A673 (cell line): ENCODE measurements at places on chromosomes 7 and 10. TPM values are rescaled to one million over a fixed set of nuclear protein-coding genes. Genes with fewer than 3 reads are reported as not detected.

DNA sequence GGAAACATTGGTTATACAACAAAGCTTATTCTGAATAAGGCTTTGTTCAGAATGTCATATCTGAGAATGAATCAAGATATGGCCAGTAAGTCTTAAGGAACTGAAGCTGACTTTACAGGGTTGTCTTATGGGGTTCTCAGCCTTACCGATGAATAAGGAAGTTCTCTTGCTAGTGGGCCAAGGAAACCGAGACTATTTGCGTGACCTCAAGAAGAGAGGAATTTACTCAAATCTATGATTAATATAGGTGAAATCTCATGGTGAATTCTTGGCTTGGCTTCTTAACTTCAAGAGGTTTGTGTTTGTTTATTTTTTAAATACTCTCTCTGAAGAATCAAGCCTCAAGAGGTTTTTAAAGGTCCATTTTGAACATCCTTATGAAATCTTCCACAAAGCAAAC is 4.7 kb upstream of the MRLN start:
- no peaks in the 10 kb centered on the region for H3K27me3 ChIP-seq
- H3K27ac ChIP-seq: no peak overlapping the region

DNA sequence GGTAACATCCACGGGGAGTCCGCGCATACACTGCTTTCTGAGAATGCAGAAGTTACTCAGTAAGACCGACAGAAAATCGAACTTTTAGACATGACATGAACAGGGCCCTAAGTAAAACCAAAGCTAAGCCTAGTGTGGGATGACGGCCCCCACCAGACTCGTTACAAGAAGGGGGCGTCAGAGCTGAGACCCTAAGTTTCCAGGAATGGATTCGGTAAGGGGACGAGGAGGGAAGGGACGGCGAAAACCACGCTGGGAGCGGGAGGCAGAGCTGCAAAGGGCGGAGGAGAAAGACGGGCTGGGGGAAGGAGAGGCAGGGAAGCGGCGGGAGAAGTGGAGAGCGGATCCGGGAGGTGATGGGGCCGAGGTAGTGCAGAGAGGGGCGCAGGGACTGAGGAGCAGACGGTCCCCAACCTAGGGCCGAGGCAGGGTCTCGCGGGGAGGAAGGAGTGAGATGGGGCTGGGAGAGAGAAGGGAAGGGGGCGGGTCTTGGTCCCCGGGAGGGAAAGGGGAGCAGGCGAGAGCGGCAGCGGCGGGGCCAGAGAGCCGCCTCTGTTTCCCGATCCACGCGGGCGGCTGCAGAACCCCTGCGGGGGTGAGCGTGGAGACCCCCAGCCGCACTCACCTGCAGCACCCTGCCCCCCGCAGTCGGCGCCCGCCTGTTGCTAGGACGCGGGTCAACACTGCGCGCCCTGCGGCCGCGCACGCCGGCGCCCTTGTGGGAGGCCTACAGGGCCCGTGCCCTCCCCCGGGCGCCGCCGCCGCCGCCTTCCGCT is 513 bp downstream of the ODAD2 start:
- H3K27ac ChIP-seq: no peak overlapping the region
- DNase-seq: peak; percentile 31
- H3K36me3 ChIP-seq: no peaks in the 10 kb centered on the region

DNA sequence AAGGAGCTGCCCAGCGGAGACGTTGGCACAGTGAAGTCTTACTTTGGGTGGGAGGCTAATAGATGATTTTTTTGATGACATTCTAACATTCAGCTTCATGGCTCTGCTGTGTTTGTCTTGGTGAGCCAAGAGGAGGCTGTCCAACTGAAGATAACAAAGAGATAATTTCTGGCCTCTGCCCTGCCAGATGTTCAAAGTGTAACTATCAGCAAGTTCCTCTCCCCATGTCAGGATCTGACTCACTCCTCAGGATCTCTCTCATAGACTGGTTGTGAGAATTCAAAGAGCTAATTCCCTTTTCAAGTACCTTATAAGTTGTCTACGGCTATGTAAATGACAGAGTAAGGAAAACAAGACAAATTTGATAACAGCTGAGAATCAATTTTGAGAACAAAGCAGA is 1340.9 kb downstream of the XPNPEP1 start:
- no peaks in the 10 kb centered on the region for H3K36me3 ChIP-seq
- H3K4me3 ChIP-seq: no peak overlapping the region
- peak; percentile 27 for DNase-seq
- no peaks in the 10 kb centered on the region for H3K4me1 ChIP-seq
- H3K27me3 ChIP-seq: no peaks in the 10 kb centered on the region

DNA sequence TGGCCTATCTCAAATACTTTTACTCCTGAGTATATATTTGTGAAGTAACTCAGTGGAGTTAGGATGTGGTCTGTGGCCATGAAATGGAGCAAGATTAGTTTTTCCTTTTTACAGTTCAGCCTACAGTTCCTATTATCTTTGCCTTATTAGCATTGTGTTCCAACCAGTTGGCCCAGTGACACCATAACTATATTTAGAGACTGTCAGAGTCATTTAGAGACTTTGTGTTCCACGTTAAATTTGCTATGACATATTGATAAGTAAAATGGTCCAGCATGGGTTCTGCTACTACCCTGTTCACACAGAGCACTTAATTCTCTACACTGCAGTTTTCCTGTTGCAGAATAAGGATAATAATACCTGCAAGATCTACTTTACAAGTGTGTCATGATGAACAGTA is 68.3 kb upstream of the RAB11FIP2 start:
- no peaks in the 10 kb centered on the region for H3K4me1 ChIP-seq
- no peaks in the 10 kb centered on the region for H3K36me3 ChIP-seq

- no peaks in the 10 kb centered on the region for H3K36me3 ChIP-seq
- H3K27ac ChIP-seq: no peak overlapping the region
- H3K4me3 ChIP-seq: no peak overlapping the region
- H3K4me1 ChIP-seq: peaks cover 15% of the 10 kb centered on the region
- DNase-seq: peak; percentile 39
Observed at GRCh38 chr10:103491729-103492364, 1.7 kb upstream of the NEURL1 start.

GRCh38 chr7:70890147-70890969 is 241.6 kb upstream of the GALNT17 start:
- no peaks in the 10 kb centered on the region for H3K4me1 ChIP-seq
- no peaks in the 10 kb centered on the region for H3K27me3 ChIP-seq
- DNase-seq: no peak
- H3K27ac ChIP-seq: no peak overlapping the region

DNA sequence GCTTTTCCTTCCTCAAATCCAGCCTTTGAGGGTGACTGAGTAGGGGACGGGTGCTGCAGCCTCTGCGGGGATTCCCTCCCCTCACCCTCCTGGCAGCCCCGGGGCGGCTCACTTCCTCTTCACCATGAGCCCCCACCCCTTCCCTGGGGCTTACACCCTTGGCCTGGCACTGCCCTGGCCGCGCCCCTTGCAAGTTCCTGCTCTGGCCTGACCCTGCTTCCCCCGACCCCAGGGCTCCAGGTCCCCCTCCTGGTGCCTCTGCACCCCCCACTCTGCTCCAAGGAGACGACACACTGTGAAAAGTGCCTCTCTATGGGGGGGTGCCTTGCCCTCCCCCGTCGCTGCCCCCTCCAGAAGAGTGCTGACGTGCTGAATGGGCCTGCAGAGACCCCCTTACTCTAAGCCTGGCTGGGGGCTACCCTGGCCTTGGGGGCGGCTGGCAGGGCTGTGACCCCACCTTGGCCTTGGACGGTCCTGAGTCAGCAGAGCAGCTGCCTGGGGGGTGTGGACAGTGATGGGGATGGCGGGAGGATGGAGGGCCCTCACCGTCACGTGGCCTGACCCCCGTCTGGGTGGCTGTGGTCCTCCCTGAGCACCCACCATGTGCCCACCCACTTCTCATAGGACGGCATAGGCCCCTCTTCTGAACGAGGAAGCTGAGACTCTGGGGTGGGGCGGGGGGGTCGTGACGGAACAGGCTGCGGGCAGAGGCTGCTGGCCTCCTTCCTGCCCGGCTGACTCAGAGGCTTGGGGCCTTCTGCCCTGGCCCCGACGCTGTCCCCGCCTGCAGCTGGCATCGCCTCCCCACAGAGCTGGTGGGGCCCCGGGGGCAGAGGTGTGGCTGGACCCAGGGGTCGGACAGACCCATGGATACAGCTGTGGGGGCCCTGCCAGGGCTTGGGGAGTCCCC is 9.8 kb downstream of the LFNG start:
- no peaks in the 10 kb centered on the region for H3K27me3 ChIP-seq
- H3K36me3 ChIP-seq: no peaks in the 10 kb centered on the region
- DNase-seq: no peak
- H3K4me3 ChIP-seq: no peak overlapping the region
- H3K27ac ChIP-seq: no peak overlapping the region

DNA sequence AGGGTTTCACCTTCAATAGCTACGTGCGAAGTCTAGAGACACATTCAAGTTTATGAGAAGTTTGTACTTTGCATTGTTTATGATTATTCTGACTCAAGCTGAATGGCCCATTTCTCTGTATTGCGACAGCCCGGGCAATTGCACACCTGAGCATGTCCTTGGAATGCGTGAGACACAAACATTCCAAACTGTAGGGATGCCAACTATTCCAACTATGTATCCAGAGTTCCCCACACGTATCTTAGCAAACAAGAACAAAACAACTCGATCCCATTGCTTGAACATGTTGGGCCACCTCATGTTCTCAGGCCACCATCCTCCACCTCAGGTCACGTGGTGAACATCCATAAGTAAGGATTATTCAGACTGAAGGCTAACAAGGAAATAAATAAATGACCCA is 51.4 kb upstream of the EGFR start:
- H3K27ac ChIP-seq: no peak overlapping the region
- H3K36me3 ChIP-seq: no peaks in the 10 kb centered on the region
- H3K4me1 ChIP-seq: no peaks in the 10 kb centered on the region
- no peaks in the 10 kb centered on the region for H3K27me3 ChIP-seq
- DNase-seq: no peak
- no peak overlapping the region for H3K4me3 ChIP-seq

DNA sequence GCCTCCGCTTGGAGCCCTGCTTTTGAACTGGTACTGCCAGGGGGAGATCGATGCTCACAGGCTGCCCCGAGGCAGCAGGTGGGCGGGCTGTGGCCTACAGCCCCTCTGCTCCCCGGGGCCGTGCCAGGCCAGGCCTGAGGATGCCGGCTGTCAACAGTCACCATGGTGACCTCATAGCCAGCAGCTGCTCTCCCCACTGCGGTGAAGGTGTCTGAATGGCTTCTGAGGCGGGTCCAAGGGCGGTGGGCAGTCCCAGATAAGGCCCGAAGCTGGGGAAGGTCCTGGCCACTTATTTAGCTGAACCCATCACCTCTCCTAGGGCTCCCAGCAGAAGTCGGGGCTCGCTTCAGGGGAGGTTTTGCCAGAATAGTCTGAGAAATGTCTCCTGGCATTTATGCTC is 179.3 kb downstream of the ARHGAP12 start:
- DNase-seq: no peak
- H3K27ac ChIP-seq: no peak overlapping the region
- H3K4me1 ChIP-seq: peaks cover 11% of the 10 kb centered on the region
- H3K27me3 ChIP-seq: no peaks in the 10 kb centered on the region

DNA sequence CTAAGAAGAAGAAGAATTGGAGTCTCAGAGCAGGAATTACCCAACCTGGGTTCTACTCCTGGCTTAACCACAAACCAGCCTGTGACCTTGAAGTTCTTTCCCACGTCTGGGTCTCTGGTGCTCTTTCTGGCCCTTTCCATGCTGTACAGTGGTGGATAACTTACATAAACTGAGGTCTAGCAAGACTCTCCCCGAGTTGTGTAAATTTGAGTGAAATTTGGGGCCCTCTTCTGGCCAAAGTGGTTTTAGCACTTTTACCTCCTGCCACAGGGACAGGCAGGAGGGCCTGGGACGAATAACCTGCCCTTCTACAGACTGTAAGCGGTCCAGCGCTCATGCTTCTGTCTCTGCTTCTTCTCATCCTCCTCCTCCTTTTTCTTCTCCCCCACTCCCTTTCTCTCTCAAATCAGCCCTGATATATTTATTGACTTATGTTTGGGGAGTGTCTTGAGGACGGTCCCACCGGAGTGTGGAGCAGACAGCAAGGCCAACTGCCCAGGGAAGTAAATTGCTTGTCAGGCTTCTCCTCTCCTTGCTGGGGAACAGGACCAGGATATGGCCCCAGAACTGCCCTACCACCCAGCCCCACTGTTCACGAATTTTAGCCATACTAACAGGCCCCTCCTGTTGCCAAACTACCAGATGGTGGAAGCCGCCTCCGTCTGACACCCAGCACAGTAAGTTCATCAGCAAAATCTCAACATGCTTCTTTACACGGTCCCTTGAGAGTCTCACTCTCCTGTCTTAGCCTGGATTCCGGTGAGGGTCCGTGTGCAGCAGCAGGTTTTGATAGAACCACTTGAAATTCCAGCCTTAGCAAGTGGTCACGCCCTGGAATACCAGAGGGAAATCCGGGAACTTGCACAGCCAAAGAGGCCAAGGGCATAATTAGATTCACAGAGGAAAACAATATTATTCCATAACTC is 4.0 kb upstream of the SH3PXD2A start:
- H3K27ac ChIP-seq: no peak overlapping the region

- H3K27me3 ChIP-seq: peaks cover 56% of the 10 kb centered on the region
- H3K4me3 ChIP-seq: no peak overlapping the region
- H3K27ac ChIP-seq: no peak overlapping the region
- DNase-seq: no peak
Observed at GRCh38 chr10:1627945-1628344, 109.4 kb downstream of the ADARB2 start.

DNA sequence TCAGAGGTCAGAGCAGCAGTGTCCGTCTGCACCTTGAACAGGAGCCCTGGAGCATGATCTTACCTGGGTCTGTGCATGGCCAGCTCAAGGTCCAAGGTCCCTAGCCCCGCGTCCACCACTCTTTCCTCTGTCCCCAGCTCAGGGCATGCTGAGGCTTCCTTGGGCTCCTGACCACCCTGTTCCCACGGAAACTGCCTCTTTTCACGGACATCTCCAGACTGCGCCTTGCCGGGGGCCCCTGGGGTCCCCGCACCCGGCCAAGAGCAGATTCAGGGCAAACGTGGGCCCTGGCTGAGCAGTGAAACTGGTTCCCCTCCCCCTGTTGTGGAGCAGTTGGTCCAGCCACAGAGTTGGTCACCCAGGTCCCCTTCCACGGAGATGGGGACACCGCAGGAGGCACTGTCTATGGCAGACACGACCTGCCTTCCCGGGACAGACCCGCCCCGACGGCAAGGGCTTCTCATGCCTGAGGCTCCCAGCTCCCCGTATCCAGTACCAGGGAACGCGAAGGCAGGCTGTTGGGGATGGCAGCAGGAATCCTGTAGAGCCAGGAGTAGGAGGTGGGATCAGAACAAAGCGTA is 217.4 kb upstream of the PPP2R2D start:
- H3K4me1 ChIP-seq: peaks cover 5% of the 10 kb centered on the region
- no peak for DNase-seq
- H3K36me3 ChIP-seq: no peaks in the 10 kb centered on the region
- H3K27ac ChIP-seq: no peak overlapping the region

GRCh38 chr7:6385110-6385781 is 62.5 kb downstream of the DAGLB start:
- DNase-seq: peak; percentile 89
- H3K4me1 ChIP-seq: peaks cover 42% of the 10 kb centered on the region
- H3K36me3 ChIP-seq: peaks cover 19% of the 10 kb centered on the region
- H3K4me3 ChIP-seq: no peak overlapping the region
- H3K27me3 ChIP-seq: no peaks in the 10 kb centered on the region

GRCh38 chr10:88833723-88834122 is 17.9 kb downstream of the ANKRD22 start:
- no peaks in the 10 kb centered on the region for H3K27me3 ChIP-seq
- no peak overlapping the region for H3K4me3 ChIP-seq
- H3K27ac ChIP-seq: no peak overlapping the region
- no peaks in the 10 kb centered on the region for H3K4me1 ChIP-seq
- no peaks in the 10 kb centered on the region for H3K36me3 ChIP-seq

The CACNB2 gene
- 30.0 and 34.1 TPM in 2 replicates for total RNA-seq

The VSTM4 gene
- 0.11 TPM in 2 replicates for total RNA-seq

The ZNF789 gene
- total RNA-seq: 17.0 and 18.2 TPM in 2 replicates

The MSANTD7 gene
- total RNA-seq: 19.1 and 20.3 TPM in 2 replicates

The DLX6 gene
- total RNA-seq: 17.9 and 19.3 TPM in 2 replicates

The AMZ1 gene
- not detected in 2 replicates for total RNA-seq

The ADCY1 gene
- 0.71 and 0.98 TPM in 2 replicates for total RNA-seq
